ENCODE measurements at places on chromosomes 7 and 10.

- no peak for DNase-seq
Observed at GRCh38 chr10:73758704-73759511, 14.7 kb downstream of the SEC24C start.

- DNase-seq: no peak
Observed at GRCh38 chr10:129962031-129962871, 1.8 kb downstream of the EBF3 start.

DNA sequence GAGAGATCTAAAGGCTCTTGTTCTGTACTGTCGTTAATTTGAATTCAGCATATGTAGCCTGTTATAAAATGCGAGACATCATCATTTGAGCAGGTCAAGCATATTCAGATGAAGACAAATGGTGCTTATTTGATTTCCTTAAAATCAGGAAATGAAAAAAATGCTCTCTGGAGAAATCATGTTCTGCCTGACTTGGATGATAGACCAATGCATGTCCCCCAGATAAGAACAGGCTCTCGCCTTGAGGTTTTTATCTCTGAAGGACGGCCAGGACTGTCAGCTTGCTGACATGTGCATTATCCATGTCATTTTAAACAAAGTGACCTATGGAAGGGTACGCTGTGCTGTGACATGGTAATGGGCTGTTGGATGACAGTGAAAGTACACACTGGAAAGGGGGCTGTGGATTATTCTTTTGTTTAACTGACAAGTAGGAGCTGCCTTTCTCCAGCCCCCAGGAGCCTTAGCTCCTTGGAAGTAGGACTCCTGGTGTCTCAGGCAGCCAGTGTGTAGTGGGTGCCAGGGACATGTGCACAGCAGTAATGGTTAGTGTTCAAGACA lies 695.1 kb upstream of the GALNT17 start:
- DNase-seq: no peak

DNA sequence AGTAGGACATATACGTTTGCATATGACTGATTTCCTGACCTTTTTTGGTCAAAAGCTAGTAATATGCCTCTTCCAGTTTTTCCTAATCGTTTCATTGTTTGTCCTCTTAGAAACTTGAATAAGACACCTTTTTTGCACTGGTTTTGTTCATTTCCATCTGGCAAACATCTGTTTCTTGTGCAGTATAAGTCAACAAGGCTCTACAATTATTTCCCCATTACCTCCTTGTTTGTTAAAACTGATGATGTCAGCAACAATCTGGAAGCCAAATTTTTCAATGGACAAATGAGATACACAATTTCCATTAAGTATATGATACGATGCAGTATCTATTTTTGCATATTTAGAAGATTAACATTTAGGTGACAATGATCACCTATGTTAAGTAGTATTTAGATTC lies 148.8 kb downstream of the NRBF2 start:
- DNase-seq: no peak

GRCh38 chr10:106866244-106866845 lies 298.2 kb downstream of the SORCS1 start:
- no peak for DNase-seq

- DNase-seq: no peak
Observed at GRCh38 chr7:129498021-129498420, 4.3 kb upstream of the SMKR1 start.

- no peak for DNase-seq
Observed at GRCh38 chr10:33746836-33747268, 412.4 kb upstream of the NRP1 start.

GRCh38 chr10:1472178-1472958 lies 265.0 kb downstream of the ADARB2 start:
- DNase-seq: no peak

GRCh38 chr7:34225193-34225592 lies 319.9 kb downstream of the BMPER start:
- DNase-seq: peak; percentile 70

DNA sequence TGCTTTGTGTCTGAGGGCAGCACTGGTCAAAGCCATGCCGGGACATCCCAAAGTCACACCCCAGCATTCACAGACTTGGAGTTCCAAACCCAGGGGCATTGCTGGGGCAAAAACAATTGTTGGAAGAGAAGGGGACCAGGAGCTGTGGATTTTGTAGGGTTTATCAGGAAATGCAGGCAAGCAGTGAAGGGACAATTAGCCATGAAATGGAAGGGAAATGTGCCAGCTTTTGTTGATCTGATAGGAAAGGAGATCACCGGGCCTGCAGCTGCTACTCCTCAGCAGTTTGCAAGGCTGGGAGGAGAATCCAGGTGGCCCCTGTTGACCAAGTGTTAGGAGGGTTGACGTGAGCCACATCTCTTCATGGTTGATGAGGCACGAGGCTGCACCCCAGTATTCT lies 2.5 kb upstream of the BRI3 start:
- DNase-seq: no peak

DNA sequence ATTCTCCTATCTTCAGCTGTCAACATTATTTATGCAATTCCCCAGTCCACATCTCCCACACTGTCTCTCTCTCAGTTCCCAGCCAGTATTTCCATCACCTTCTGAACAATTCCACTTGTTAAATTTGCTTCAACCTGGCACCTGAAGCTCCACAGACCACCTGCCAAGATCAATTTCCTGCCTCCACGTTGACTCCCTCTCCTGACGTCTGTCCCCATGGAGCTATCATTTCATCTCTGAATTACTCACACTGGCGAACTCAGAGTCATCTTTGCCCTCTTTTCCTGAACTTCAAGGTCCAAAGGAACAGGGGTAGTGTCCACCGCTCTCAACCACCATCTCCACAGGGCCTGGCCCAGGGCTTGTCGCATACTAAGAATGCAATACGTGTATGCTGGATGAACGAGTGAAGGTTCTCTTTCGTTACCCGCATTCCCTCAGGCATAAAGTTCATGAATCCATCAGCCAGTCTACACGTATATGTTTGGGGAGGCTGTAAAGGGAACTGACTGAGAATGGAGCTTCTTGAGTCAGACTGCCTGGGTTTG lies 183.3 kb downstream of the JCAD start:
- no peak for DNase-seq

- no peak for DNase-seq
Observed at GRCh38 chr10:51066231-51066630, 8.1 kb upstream of the PRKG1 start.

GRCh38 chr10:106825576-106826364 lies 338.7 kb downstream of the SORCS1 start:
- DNase-seq: no peak

DNA sequence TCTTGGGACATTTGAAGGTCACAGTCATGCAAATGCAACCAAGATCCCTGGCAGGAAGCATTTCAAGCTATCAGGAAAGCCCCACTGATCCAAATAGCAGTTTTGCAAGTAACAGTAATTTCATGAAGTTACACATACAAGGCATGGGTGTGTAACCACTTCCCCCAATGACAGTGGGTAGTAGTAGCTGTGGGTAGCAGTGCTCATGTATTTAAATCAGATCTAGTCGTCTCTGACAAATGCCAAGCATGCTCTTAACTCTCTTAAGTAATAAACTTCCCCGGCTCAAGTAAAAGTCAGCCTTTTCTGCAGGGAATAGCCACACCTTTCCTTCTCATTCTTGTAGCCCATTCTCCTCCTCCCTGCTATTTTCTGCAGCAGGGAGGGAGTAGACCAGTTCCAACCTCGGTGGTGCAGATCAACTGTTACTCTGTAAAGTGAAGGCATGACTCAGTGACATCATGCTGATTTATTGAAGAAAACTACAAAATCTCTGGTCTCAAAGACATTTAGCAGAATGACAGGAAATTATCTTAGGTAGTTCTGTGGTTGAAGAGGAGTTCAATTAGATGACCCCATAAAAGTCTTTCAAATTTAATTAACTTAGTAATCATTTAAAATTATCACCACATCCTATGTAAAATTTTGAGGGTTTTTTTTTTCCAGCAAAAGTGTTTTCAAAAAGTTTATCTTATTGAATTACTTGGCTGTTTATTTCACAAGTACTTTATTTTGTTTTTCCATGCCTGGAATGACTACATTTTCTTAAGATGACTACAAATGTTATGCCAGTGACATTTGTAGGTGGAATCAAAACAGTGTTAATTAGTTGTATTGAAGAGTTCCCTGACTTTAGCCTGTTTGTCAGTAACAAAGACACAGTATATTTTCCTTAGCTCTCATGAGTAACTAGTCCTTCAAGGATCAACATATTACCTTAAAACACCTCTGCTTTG lies 568.3 kb downstream of the INHBA start:
- DNase-seq: no peak

All from NCI-H510A (cell line).